ENCODE measurements at places on chromosomes 1 and 21.

GRCh38 chr1:7768583-7768982, 2.5 kb upstream of the VAMP3 start:
- DNase-seq: no peak

- DNase-seq: no peak
These were observed 43.5 kb downstream of the ALPL start for GRCh38 chr1:21552715-21553114.

GRCh38 chr1:70719154-70719553, 308.1 kb downstream of the CTH start:
- DNase-seq: no peak

DNA sequence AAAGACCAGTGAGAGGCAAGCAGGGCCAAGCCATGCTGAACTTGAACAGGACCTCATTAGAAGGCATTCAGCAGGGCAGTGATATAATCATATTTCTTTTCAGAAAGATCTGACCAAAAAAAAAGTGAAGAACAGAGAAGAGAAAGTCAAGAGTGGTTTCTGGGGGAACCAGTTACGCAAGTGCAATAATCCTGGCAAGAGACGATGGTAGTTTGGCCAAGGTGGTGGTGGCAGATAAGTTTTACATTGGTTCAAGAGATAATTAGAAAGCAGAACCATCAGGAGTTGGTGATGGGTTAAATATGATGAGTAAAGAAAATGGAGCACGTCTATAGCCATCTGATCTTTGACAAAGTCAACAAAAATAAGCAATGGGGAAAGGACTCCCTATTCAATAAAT, 54.3 kb downstream of the ZSWIM5 start:
- DNase-seq: no peak

DNA sequence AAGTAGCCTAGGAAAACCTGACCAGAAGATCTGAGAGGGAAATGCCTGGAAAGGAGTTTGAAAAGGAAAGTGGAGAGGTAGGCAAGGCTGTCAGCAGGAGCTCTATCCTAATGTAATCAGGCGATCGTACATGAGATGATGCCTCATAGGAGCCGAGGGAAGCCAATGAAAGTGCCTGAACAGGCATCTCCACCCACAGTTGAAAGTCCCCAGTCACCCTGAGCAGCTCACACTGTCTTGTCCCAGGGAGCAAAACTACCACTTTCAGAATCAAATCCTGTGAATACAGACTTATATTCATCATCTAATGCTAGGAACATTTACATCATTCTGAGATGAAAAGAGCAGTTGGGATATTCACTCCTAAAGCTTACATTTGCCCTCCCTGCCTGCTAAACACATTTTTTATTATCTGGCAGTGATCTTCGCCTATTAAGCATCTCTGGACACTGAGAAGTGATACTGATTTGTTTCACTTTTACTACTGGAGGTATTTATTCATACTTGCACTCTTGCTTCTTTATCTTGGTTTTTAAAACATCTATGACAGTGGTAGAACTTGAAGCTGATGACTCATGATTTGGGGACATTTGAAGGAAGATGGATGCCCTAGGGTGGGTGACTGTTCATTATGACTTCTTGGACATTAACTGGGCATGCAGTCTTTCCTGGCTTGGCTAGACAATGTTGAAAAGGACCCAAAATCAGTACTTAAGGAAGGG, 221.6 kb downstream of the SEC16B start:
- DNase-seq: no peak

- no peak for DNase-seq
These were observed 129.8 kb upstream of the CACNA1E start for GRCh38 chr1:181353526-181353925.

DNA sequence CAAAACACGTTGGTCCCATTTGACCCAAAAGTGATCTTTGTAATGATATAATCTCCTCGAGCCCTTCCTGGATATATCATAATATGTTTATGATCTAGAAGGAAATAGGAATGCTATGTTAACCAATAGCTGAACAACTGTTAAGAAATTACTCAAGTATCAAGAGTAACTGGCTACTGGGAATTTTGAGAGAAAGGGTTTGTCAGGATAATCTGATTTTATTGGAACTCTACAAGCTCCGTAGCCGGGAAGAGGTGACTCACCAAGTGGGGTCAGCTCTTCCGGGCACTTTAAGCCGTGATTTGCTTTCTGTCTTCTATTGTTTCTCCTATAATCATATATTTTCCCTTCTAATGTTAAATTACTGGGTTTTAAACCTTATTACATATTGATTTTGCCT, 250.5 kb upstream of the POGK start:
- DNase-seq: no peak

GRCh38 chr1:116411784-116412479, 38.9 kb downstream of the ATP1A1 start:
- no peak for DNase-seq

DNA sequence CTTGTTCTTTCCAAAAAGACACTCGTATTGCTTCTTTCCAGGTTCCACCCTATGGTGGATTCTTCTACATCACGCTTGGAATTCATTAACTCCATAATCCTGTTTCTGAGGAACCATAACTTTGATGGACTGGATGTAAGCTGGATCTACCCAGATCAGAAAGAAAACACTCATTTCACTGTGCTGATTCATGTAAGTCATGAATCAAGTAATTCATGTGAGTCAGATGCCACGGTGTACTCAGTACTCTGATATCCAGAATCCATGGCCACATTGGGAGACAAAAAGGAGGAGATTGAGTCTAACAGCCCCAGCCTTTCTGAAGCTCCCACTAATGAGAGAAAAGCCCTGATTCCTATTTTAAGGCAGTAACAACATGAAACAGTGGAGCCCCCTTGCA, 7.4 kb downstream of the CHI3L2 start:
- DNase-seq: no peak

DNA sequence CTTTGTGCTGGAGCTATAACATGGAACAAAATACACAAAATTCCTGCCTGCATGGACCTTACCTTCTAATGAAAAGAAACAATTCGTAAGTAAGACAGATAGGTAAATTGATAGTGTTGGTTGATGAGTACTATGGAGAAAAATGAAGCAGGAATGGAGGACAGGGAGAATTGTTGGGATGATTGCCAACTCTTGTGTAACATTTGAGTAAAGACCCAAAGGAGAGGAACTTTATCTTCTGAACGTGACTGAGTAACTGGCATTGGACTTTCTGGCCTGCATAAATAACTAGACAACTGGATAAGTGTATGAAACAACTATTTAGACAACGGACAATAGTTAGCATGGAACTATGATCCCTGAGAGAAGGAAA, 6.8 kb upstream of the EFCAB14 start:
- no peak for DNase-seq

DNA sequence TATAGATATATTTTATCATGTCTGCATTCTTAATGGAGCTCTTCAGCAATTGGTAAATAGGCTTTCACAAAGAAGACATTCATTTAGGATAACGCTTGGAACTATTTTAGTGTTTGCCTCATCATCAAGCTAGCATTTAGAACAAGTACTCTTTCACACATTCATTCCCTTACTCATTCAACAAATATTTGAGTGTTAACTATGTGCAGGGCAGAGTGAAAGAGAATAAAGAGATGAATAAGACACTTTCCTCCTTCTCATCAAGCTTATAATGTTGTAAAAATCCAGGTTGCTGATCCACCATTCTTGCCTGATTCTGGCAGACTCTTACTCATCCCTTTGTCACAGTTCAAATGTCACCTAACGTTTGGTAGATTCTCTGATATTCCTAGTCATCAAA, 386.3 kb upstream of the BEND5 start:
- DNase-seq: no peak

- DNase-seq: no peak
These were observed 51.8 kb upstream of the INSL5 start for GRCh38 chr1:66852870-66853269.

DNA sequence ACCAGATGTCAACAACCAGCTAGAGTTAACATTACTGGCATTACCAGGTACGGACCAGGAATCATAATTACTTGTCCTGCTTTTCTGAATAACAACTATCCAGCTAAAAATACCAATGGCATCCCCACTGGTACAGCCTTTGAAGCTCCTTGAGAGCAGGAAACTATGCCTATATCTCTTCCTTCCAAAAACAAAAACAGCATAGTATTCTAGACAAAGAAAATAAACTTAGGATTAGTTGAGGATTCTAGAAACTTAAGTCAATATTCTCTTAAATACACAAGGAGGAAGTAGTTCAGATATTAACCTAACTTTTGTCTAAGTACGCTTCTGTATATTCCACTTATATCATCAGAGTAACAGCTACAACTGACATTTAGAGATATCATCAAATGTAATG, 3.0 kb downstream of the FUBP1 start:
- no peak for DNase-seq

GRCh38 chr1:78536427-78536826, 45.7 kb downstream of the PTGFR start:
- DNase-seq: no peak

DNA sequence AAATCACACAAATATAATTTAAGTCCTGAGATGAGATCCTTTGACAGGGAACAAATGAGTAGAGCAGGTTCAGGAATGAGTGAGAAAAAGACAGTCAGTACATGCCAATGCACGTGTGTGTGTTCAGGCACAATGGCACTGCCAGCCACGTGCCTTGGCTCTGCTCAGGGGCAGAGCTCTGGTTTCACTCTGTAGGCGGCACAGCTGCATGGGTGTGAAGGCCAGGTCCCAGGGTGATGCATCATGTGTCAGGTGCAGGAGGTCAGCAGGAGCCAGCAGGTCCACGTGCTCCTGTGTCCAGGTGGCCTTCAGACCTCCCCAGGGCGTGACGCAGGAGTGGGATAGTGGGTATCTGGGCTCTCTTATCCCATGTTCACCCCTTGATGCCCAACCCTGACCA, 386.1 kb downstream of the KCNH1 start:
- DNase-seq: no peak

DNA sequence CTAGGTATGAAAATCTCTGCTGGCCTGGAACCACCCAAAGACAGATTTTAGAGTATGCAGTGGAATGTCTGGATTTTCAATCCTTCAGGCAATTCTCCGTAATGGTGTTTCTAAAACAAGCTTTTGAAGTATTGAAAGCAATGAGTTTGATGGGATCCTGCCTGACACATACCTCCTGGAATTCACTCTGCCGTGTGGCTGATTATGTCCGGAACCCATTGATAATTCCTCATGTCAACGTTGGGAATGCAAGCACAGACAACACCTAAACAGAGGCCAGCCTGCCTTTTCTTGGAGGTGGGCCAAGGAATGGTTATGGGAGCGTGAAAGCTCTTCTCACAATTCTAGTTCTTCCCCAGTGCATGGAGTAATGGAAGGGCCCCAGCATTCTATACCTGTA, 168.9 kb upstream of the HMCN1 start:
- no peak for DNase-seq

GRCh38 chr1:57549300-57549699, 125.4 kb upstream of the DAB1 start:
- no peak for DNase-seq

- no peak for DNase-seq
These were observed 3.2 kb downstream of the MYBPH start for GRCh38 chr1:203172184-203173010.

DNA sequence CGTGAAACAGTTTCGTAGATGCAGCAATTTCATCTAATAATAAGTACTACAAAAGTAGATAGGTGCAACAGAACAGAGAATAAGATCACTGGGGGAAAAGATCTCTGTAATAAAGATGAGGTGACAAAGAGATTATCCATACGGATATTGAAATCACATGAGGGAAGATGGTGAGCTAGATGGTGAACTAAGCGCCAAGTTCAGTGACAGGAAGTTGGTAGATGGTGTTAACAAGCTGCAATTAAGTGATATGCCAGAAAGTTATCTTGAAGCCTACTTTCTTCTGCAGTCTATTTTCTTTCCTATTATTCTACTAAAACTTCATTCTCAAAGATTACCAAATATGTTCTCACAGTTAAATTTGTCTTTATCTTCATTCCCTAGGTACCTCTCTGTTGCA, 7.1 kb downstream of the LRIF1 start:
- no peak for DNase-seq

- no peak for DNase-seq
These were observed 6.8 kb downstream of the GJC2 start for GRCh38 chr1:228156515-228156881.

DNA sequence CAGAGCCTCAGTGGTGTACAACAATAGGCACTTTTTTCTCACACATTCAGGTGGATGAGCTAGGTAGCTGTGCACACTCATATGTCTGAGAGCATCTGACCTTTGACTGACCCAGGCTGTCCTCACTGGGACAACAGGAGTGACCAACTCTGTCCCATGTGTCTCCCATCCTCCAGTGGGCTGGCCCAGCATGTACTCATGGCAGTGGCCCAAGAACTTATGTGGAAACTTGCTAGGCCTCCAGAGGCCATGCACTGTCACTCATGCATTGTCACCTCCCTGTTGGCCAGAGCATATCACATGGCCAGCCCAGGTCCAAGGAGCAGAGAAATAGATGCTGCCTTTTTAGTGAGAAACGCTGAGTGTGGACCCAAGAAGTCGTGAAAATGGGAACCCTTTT, 158.8 kb downstream of the IGSF21 start:
- DNase-seq: no peak

GRCh38 chr1:226566760-226567159, 18.2 kb downstream of the STUM start:
- DNase-seq: no peak

DNA sequence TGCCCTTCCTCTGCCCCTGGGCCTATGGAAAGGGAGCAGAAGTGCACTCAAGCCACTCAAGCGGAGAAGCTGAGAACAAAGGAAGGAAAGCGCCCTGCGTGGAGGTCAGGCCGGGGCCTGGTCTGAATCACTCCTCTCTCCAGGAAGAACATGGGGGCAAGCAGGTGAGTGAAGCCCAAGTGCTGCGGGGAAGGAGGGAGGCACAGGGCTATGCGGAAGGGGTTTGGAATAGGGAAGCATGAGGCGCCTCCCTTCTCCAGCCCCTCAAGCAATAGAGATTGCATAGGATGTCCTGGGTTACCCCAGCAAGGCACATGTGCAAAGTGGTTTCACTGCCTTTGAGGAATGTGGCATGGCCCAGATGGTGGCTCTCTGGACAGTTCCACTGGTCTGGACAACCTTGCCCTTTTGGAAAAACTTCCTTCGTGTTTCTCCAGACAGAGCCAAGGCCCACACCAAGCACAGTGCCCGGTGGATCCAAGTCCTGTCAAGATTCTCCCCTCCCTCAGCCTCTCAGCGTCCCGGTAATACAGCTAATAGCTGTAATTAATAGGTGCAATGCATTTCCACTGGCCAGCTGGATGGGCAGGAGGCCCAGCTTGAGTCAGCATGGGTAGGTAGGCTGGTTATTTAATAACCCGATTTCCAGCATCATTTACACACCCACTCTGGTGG, 13.7 kb downstream of the BLACAT1 start:
- DNase-seq: no peak

Measured in activated CD4-positive, CD25-positive, alpha-beta regulatory T cell (primary cell).